ENCODE measurements at places on chromosomes 12 and 14.

DNA sequence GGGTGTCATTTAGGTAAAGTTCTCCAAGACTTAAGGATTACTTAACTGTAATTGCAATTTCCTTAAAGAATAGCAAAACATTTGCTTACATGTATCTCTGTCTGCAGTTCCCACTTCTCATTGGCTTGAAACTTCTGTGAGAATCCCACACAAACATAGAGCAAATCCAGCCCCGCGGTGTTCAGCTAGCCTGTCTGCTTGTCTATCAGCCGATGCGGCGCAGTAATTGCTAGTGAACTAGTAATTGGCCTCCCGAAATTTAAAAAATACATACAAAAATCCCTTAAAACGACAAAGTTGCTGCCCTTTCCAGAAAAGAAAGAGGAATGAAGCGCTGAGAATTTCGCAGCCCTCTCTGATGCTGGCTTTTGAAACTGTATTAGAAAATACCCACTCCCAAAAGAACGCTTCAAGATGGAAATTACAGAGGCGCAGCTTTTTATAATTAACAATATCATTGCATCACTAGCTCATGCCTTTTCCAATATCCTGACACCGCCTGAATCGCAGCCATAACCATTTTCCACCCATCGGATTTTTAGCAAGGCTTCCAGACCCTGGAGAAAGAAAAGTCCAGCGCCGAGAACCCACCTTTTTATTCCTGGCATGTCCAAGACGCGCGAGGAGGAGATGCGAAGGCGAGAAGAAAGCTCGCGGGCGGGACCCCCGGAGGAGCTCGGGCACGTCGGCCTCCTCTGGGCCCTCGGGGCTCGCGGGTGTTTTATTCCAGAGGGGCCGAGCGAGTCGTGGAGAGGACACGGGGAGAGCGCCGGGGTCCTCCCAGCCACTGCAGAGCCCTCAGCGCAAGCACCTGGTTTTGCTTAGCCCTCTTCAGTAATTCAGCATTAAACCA, 646 bp downstream of the FBLN5 start:
- no peak for DNase-seq

DNA sequence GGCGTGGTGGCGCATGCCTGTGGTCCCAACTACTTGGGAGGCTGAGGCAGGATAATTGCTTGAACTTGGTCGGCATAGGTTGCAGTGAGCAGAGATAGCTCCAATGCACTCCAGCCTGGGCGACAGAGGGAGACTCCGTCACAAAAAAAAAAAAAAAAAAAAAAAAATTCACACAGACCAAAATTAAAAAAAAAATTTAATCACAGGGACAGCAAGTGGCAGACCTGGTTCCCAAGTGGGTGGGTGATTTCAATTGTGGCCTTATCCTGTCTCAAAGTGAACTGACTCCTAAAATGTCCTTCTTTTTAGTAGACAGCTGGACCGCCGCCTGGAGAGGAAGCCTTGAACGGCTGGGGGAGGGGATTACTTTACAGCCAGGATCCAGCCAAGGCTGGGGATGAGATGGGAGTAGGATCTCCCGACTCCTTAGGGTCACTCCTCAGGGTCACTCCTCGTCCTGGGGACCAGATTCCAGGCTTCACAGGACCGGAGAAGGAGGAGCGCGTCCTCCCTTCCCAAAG, 1.5 kb upstream of the KCNH3 start:
- no peak for DNase-seq

- no peak for DNase-seq
Measured at GRCh38 chr12:43098766-43099550, 453.0 kb downstream of the ADAMTS20 start.

DNA sequence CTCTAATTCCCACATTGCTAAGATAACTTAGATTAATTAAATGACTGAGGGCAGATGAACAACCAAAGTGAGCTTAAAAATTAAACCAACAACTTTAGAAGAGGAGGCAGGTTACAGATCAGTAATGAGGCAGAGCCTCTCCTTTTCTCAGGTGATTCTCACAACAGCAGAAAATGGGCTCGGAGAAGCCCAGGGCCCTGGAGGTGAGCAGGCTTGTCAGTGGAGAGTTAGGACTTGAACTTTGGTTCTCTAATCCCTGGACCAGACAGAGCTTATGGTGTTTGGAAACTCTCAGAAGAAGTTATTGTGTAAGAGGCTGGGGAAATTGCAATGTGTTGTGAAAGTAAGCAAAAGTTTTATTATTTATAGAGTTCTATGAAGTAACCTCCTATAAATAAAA, 2.8 kb downstream of the TRHDE start:
- DNase-seq: no peak

DNA sequence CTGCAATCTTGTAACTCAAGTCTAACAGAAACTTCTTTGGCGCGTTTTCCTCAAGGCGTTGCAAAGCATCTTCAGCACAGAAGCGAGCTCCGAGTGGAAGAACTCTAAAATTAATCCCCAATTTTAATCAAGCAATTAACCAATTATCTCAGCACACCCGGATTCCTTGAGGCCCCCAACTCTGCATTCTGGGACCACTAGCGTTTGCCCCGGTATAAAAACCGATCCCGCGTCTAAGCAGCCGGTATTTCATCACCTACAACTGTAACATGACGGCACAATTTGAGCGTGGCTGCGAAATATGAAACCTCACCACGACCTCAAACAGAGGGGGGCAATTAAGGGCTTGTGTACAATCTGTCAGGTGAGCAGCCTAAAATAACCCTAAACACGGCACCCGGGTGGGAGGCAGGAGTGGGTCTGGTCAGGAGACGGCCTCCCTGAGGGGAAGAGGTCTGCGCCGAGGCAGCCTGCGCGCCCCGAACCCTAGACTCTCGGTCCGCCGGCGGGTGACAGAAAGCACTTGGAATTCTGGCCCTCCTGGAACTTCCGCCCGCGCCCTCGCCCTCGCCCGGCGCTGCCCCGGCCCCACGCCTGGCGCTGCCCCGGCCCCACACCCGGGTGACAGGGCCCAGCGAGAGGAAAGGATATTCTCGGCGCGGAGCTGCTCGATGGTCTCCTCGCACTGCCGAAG, 594 bp downstream of the ZCCHC8 start:
- peak; percentile 37 for DNase-seq

DNA sequence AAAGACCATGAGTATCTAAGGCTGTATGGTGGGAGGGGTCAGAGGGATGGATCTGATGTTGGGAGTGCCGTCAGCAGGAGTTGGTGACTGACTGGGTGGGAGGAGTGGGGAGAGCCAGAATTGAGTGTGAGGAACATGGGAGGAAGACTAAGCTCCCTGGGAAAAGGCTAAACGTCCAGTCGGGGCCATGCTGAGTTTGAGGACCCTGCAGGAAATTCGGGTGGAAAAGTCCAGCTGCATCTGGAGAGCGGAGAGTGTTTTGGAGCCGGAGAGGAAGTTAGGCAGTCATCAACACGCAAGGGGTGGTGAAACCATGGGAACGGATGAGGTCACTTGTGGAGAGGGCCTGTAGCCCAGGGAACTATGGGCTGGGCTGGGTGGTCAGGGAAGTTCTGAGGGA, 60.9 kb downstream of the ELK3 start:
- DNase-seq: no peak

GRCh38 chr14:33959692-33960151, 8.8 kb upstream of the EGLN3 start:
- DNase-seq: no peak

Measured in NCI-H1417 treated with DMSO at 0.1 percent for 48 hours (cell line).